NCI-H1417 treated with DMSO at 0.1 percent for 48 hours (cell line): ENCODE measurements at places on chromosomes 2 and 18.
A peak's percentile ranks its signal among the peaks of the same experiment; 100 is the strongest.

- DNase-seq = peak; percentile 28
Measured at GRCh38 chr2:23384551-23385343, at the start of gene KLHL29. KLHL29 (plus strand) TSS chr2:23385179; CDS start chr2:23562197, 177,018 bp downstream.

DNA sequence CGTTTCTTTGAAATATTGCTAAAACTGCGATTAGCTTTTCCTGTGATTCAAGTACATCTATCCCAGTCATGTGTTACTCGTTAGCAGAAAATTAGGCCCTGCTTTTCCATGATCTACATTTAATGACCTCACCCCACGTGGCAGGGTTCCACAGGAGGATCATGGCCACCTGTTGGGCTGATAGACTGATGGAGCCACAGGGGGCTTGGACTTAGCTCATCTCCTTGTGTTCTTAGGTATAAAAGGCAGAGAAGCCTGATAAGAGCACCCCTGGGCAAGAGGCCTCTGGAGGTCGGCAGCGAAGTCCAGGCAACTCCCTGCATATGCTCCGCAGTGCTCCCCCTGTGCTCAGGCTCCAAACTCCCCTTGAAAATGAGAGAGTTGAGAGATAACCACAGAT lies 12.9 kb downstream of the FZD7 start:
- no peak for DNase-seq

- DNase-seq = no peak
Measured at GRCh38 chr2:30769891-30770462, 37.3 kb downstream of the CAPN13 start.

GRCh38 chr2:12831016-12831415 lies 114.3 kb downstream of the TRIB2 start:
- DNase-seq = no peak

GRCh38 chr2:118148809-118149208 lies 60.5 kb downstream of the INSIG2 start:
- DNase-seq = no peak

- no peak for DNase-seq
Measured at GRCh38 chr2:241001413-241002274, 3.2 kb downstream of the SNED1 start.

GRCh38 chr18:60568220-60568619 lies 195.6 kb upstream of the MC4R start:
- DNase-seq = no peak

GRCh38 chr18:519019-519879 lies 18.7 kb upstream of the COLEC12 start:
- DNase-seq = no peak

DNA sequence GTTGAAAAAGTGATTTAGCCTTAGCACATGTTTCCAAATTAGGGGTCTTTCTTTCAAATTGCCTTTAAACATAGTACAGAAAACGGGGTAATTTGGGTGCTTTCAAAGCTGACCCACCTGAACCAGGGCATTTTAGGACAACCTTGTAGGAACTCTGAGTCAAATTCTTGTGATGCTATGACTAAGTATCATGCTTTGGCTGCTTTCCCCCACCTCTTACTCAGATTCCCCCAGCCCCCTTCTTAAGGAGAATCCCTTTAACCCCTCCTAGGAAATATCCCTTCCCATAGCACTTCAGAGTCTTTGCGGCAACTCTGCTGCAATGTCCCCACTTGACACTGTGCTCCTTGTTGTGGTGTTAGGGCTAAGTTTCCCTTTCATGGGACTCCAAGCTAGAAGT lies 18.6 kb upstream of the KLF7 start:
- DNase-seq = no peak

GRCh38 chr18:6405237-6406074 lies 9.3 kb downstream of the L3MBTL4 start:
- no peak for DNase-seq
